ENCODE measurements at places on chromosomes 7 and 10.

DNA sequence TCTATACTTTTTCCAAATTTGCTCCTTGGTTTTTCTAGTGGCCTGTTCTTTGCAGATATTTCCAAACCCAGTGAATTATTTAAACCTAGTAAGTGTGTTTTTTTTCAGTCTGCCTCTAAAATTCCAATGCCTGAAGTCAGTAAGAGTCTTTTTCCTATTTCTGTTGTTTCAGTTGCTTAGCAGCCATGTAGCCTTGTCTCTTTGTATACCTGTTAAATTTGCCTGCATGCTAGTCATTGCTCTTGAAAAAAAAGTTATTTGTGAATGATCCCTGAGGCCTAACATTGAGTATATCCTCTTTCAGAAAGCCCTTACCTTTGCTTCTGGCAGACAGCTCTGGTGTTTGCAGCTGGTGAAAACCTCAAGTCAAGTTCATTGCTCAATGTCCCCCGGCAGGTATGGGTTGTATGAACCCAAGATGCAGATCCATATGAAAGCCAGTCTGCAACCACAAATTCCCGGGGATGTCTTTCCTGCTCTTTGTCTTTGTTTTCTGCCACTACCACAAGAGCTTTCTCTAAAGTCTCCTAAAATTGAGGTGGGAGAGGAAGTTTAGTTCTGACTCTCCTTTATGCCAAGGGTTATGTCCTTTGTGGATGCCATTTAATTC, 35.7 kb downstream of the CH25H start:
- no peak for DNase-seq

- DNase-seq = no peak
Observed at GRCh38 chr10:103125323-103126267, 67.5 kb downstream of the NT5C2 start.

DNA sequence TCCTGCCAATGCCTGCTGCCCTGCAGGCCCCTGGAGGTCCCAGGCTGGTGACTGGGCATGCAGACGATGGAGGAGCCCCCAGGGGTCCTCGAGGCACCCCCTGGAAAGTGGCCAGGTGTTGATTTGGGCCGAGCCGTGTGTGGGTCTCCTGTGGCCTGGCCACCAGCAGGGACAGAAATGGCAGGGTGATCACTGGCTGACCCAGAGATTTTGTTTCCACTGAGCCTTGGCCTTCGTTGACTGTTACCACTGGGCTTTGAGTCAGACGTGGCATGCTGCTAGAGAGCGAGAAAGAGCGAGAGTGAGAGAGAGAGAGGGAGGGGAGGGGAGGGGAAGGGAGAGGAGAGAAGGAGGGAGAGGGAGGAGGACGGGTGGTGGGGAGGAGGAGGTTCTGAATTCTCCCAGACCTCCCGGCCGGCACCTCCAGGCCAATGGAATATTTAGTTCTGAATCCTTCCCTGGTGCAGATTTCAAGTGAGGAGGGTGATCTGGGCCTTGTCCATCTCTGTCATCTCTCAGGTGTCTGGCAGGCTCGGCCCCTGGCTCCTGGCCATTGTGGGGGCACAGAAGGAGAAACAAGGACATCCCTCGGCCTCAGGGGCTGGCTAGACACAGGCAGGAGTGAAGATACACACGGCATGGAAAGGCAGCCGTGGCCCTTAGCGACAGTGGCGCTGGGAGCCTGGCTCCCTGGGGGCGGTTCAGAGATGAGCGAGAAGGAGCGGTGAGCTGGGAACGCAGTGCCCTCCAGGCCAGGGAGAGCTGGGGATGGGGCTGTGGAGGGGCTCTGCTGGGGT, 58.2 kb downstream of the GLRX3 start:
- no peak for DNase-seq

DNA sequence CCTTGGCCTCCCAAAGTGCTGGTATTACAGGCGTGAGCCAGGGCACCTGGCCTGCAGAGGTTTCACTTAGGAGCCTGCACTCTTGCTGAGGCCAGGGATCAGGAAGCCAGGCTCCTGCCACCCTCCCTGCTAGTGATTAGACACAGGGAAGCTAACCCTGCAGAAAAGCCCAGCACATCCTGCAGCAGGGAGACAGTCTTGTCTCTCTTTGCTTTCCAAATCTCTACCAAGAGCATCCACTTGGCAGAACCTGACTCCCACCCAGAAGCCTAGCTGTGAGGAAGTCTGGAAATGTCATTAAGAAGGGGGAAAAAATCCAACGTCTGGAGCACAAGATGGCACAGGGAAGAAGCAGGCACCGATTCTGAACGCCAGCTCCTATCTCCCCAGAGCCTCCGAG, 8.0 kb upstream of the FAM171A1 start:
- DNase-seq = no peak

DNA sequence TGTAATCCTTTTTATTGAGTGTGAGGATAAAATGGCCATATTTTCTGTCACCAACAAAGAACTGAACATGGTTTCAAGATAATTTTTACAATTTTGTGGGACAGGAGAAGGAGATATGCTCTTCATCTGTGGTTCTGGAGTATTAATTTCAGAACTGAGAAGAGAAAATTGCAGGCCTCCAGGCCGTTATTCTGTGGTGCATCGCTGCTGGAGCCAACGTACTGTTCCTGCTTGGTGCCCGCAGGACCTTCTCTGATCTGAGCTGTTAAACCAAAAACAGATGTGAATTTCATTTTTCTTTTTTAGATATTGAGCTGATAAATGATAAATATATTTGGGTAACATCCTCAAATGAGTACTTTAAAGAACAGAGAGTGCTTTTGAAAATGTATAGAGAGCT, 63.9 kb downstream of the IKZF1 start:
- no peak for DNase-seq

Data from mucosa of descending colon (tissue), 3 donors.